Activated T-cell treated with anti-CD3 and anti-CD28 coated beads, Interleukin-2, amount 50 U/mL, for 1 hour (primary cell): ENCODE measurements at places on chromosomes 1 and 21.

DNA sequence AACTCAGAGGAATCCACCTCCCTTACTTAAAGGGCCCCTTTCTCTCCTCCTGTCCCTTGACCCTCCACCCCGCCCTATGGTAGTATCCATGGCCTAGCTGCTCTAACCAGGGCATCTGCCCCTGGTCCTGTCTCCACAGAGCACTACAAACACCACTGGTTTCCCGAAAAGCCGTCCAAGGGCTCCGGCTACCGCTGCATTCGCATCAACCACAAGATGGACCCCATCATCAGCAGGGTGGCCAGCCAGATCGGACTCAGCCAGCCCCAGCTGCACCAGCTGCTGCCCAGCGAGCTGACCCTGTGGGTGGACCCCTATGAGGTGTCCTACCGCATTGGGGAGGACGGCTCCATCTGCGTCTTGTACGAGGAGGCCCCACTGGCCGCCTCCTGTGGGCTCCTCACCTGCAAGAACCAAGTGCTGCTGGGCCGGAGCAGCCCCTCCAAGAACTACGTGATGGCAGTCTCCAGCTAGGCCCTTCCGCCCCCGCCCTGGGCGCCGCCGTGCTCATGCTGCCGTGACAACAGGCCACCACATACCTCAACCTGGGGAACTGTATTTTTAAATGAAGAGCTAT is 1.7 kb downstream of the BTG2 start:
- DNase-seq = peak; percentile 66

DNA sequence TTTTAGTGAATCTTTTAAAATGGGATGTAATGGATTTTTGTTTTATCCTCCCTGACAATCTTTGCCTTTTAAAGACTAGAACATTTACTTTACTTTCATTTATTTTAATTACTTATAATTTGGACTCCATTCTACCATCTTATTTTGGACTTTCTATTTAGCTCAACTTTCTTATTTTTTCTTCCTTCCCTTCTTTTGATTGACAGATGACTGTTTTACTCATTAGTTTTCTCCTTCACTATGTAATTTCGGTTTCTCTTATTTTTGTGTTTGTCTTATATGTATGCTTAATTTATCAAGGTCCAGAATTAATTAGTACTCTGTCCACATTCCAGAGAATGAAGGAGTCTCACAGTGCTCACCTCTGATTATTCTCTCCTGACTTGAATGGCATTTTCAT is 109.9 kb downstream of the PCBP3 start:
- DNase-seq = no peak

- DNase-seq = no peak
Observed at GRCh38 chr1:229406798-229407197, 27.1 kb downstream of the ACTA1 start.

GRCh38 chr1:22512873-22513272 is 50.4 kb upstream of the EPHA8 start:
- no peak for DNase-seq

GRCh38 chr21:25424634-25425033 is 182.6 kb downstream of the MRPL39 start:
- DNase-seq = no peak

DNA sequence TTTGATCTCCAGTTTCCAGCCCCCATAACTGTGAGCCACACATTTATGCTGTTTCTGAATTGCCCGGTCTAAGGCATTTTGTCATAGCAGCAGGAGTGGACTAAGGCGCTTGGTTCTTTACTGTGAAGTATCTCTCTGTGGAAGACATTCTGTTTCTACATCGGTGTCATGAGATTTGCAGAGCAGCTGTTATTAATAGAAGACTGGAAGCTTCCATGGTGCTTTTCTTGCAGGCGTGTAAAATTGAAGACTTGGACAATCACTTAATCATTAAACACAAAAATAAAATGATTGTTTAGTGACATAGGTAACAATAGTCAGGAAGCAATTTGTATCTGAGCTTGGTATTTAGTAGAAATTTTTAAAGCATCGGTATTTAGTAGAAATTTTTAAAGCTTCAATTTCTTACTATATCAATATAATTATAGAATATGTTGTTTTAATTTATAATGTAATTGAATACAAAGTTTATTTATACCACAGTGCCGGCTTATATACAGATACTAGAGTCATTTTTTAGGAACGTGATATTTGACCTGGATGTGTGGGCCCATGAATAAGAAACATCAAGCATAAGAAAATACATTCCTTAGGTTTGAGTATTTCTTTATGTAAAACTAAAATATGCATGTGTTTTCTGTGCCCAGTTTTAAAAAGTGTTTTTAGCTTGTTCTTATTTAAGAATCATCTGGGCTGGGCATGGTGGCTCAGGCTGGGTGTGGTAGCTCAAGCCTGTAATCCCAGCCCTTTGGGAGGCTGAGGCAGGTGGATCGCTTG is 60.6 kb upstream of the COL6A1 start:
- no peak for DNase-seq

GRCh38 chr21:41102281-41102680 is 65.7 kb upstream of the BACE2 start:
- no peak for DNase-seq

DNA sequence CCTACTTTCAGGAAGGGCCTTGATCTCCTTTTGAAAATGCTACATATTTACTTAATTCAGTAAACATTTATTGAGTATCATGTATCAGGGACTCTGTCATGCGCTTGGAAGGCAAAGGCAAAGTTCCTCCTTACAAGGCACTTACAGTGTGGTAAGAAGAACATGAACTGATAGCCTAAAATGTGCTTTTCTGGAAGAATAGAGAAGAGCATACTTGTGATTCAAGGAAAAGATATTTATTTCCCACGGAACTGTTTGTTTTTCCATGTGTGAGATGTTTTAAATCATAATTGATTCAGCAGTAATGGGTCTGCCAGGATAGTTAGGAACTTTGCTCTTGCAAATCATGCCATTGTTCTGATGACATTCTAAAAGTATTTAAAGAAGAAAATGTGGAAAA is 110.1 kb upstream of the ZNHIT6 start:
- no peak for DNase-seq

GRCh38 chr1:165915480-165915879 is 88.1 kb downstream of the UCK2 start:
- DNase-seq = no peak

DNA sequence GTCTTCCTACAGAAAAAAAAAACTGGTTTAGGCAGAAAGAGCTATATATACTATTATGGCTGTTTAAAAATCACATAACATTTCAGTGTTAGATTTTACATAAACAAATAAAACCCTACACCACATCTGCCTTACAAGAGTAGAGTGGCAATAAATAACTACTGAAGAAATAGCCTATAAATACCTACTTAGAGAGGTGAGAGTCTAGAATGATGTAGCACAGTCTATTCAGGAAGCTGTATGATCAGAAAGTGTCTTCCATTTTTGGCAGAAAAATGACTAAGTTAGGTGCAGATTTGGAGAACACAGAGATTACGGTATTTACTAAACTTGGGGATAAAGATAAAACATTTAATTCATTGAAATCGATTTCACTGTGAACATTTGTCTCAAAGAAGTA is 75.5 kb downstream of the VAV3 start:
- no peak for DNase-seq

- DNase-seq = no peak
Observed at GRCh38 chr1:54577612-54578011, 29.6 kb downstream of the ACOT11 start.

DNA sequence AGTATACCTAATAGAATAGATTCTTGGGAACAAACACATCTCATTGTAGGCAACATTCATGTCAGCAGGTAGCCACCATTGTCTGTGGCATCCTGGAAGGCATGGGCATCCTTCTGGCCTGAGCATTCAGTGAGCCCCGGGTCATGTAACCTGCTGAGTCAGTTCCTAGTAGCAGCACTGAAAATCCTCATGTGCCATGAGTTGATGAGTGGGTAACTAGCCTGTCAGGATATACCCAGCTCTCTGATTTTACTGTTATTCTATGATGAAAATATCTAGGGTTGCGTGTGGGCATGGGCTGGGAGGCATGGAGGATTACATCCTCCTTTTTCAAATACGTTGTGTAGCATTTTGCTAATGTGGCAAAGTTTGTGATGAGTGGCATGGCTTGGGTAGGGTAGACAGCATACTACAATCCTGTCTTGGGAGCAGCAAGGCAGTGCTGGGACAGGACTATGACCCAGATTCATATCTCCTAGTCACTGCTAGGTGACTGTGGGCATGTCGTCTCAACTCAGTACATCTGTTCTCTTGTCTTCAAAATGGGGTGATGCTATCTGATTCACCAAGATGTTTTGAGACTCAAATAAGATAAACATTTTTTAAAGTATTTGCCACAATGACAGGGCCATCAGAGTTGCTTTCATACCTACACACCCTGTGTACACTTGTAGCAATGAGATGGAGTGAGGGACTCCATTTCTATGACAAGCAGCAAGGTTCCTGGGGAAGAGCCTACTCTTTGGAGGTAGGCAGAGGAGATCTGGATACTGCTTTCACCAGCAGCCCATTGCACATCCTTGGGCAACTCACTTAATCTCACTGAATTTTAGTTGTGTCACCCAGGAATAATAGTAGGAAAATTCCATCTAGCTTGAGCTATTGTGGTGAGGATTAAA is 62.5 kb downstream of the CD58 start:
- no peak for DNase-seq

DNA sequence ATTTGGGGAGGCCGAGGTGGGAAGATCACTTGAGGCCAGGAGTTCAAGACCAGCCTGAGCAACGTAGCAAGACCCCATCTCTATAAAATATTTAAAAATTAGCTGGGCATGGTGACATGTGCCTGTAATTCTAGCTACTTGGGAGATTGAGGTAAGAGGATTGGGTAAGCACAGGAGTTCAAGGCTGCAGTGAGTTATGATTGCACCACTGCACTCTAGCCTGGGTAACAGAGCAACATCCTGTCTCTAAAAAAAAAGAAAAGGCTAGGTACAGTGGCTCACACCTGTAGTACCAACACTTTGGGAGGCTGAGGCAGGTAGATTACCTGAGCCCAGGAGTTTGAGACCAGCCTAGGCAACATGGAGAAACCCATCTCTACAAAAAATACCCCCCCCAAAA is 35.7 kb upstream of the RCC1 start:
- no peak for DNase-seq

- no peak for DNase-seq
Observed at GRCh38 chr1:167775178-167775577, 53.4 kb downstream of the MPZL1 start.

DNA sequence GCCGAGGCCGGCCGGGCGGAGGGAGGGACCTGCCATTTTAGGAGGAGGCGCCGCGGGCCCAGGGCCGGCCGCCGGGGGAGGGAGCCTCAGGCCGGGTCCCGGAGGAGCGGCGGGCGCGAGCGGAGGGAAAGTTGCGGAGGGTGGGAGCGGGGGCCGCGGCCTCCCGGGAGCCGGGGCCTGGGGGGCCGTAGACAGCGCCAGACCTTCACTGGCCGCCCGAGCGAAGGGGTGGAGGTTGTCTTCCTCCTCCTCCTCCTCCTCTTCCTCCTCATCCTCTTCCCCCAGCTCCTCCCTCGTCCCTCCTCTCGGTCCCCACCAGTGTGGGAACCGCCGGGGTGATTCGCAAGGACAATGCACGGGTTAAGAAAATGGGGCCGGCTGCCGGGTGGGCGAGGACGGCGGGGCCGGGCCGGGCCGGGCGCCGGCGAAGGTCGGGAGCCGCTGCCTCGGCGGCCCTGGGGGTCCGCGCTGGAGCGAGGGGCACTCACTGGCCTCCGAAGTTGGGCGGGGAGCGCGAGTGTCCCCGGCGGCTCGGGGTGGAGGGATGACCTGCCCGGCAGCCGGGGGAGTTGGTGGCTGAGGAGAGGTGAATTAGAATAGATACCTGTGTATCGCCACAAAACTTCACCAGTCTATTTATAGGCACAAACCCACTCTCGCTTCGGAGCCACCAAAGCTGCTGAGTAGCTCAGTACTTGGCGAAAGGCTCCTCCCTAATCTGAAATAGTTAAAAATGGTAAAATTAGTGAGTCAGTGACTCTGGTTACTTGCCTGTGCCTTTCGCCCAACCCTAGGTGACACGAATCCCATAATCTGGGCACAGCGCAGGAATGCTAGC is 1.3 kb downstream of the DYRK1A start:
- DNase-seq = peak; percentile 50

- no peak for DNase-seq
Observed at GRCh38 chr1:19489996-19490395, 4.7 kb upstream of the CAPZB start.

DNA sequence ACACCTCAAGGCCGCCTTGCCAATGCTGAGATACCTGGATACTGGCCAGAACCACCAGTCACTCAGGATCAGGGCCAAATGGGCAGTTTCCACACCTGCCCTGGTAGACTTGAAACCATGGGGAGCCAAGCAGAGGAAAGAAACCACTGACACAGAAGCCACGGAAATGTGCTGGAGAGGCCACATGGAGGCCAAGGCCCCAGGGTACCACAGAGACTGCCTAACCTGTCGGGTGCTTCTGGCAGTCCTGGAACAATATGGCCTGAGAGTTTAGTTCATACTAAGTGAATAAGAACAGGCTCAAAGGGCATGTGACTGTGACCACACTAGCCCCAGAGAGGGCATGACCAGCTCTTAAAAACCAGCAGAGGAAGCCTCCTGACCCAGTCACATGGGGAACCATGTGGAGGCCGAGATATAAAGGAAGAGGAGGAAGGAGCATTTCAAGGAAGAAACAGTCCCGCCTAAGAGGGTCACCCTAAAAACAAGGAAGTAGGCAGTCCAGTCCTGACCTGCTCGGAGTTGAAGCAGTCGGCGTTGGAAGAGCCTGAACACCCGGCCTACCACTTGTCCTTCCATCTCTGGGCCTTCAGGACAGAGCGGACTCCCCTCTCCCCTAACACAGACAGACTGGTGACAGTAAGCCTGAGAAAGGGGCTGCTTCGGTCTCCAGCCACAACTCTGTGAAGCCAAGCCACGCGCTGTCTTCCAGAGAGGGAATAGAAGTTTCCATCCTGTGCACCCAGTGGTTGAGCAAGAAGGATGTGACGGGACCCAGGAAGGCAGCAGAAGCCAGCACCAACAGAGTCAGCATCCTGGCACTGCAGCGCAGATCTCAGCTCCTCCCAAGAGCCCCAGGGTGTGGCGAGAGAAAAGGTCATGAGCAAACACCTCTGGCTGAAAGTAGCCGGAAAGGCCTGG is at the start of gene DENND2D:
Gene DENND2D, minus strand, starts transcription at position 766 of the 921 bp plus-strand sequence. Its CDS starts 187 bp downstream, at position 579.
- DNase-seq = peak; percentile 68

- no peak for DNase-seq
Observed at GRCh38 chr1:172220376-172220775, 200.1 kb upstream of the C1orf105 start.

GRCh38 chr1:6475381-6476133 is 9.6 kb upstream of the TNFRSF25 start:
- peak; percentile 89 for DNase-seq

GRCh38 chr1:165612062-165612461 is 19.0 kb upstream of the MGST3 start:
- no peak for DNase-seq
